ENCODE measurements at places on chromosomes 3 and 15.
A peak's percentile ranks its signal among the peaks of the same experiment; 100 is the strongest.

GRCh38 chr3:190543671-190544070, 29.8 kb downstream of the IL1RAP start:
- DNase-seq, result no peak

DNA sequence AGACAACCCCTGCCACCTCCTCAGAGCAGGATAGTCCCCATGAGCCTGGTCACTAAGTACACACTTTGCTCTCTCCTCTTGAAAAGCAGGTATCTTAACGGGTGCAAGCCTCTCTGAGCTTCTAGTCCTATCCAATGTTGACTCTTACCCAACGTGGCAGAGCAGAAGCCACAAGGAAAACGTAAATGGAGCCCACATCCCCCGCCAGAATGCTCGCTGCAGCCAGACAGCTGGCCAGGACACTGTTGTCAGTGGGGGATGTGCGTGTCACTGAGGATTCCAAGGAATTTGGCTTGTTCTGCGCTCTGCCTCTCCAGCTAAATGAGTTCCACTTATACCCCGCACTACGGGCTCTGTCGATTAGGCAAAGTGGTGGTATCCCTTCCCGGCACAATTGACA, 67.8 kb upstream of the IGF1R start:
- DNase-seq, result peak; percentile 32

DNA sequence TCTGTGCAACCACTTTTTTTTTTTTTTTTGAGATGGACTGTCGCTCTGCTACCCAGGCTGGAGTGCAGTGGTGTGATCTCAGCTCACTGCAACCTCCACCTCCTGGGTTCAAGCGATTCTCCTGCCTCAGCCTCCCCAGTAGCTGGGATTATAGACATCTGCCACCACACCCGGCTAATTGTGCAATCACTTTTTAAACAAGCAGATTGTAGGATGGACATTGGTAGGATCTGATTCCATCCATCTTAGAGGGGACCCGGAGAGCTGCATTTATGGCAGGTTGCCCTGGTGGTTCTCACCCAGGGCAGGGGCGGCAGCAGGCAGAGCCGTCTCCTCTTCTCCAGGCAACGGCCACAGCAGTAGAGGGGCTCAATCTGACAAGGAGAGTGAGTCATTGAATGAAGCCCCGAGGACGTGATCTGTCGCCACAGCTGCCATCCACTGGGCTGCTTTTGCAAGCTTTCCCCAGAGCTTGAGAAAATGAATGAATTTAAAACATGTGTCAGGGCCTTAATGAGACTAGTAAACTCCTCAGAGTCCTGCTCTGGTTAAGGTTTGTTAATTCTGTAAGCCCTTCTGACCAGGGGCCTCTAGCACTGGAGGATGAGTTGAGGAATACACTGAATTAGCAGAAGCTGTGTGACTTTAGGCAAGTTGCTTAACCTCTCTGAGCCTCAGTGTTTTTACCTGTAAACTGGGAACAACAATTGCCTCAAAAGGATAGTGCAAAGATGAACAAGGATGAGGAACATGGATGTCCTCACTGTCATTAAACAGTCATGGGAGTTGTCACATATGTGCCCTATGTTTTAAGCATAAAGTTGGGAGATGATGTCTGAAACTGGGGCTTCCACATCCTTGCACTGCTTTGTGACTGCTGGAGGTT, 129.1 kb downstream of the ASB7 start:
- no peak for DNase-seq

DNA sequence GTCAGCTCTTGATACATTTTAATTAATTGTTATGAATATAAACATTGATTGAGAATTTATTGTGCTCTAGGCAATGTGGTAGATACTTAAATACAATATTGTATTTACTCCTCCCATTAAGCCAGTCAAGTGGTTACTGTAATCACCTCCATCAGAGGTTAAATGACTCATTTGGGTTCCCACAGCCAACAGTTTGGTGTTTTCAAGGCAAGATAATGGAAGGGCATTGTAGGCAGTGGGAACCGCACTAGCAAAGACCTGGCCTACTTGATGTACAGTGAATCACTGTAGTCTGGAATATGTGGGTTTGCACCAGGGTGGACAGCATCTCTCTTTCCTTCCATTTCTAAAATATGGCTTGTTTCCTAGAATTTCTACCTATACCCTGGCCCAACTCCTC, 127.4 kb downstream of the EDEM1 start:
- DNase-seq, result no peak

GRCh38 chr3:130519754-130520153, 2.8 kb downstream of the COL6A6 start:
- no peak for DNase-seq

- DNase-seq, result no peak
Observed at GRCh38 chr3:109728861-109729494, 391.6 kb upstream of the DPPA4 start.

GRCh38 chr15:40114218-40114617, 5.5 kb upstream of the BMF start:
- DNase-seq, result no peak

- no peak for DNase-seq
Observed at GRCh38 chr15:85621094-85621493, 173.6 kb downstream of the KLHL25 start.

DNA sequence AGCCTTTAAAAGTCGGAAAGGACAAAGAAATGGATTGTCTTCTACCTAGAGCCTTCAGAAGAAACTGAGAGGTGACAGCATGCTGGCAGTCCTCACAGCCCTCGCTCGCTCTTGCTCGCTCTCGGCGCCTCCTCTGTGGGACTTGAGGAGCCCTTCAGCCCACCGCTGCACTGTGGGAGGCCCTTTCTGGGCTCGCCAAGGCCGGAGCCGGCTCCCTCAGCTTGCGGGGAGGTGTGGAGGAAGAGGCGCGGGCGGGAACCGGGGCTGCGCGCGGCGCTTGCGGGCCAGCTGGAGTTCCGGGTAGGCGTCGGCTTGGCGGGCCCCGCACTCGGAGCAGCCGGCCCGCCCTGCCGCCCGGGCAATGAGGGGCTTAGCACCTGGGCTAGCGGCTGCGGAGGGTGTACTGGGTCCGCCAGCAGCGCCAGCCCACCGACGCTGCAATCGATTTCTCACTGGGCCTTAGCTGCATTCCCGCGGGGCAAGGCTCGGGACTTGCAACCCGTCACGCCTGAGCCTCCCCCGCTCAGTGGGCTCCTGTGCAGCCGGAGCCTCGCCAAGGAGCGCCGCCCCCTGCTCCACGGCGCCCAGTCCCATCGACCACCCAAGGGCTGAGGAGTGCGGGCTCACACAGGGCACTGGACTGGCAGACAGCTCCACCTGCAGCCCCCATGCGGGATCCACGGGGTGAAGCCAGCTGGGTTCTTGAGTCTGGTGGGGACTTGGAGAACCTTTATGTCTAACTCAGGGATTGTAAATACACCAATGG, 953.8 kb upstream of the GBE1 start:
- no peak for DNase-seq

- peak; percentile 82 for DNase-seq
Observed at GRCh38 chr3:129934234-129935123, 40.0 kb upstream of the TRH start.

- DNase-seq, result no peak
Observed at GRCh38 chr15:50049871-50050270, 69.2 kb downstream of the ATP8B4 start.

DNA sequence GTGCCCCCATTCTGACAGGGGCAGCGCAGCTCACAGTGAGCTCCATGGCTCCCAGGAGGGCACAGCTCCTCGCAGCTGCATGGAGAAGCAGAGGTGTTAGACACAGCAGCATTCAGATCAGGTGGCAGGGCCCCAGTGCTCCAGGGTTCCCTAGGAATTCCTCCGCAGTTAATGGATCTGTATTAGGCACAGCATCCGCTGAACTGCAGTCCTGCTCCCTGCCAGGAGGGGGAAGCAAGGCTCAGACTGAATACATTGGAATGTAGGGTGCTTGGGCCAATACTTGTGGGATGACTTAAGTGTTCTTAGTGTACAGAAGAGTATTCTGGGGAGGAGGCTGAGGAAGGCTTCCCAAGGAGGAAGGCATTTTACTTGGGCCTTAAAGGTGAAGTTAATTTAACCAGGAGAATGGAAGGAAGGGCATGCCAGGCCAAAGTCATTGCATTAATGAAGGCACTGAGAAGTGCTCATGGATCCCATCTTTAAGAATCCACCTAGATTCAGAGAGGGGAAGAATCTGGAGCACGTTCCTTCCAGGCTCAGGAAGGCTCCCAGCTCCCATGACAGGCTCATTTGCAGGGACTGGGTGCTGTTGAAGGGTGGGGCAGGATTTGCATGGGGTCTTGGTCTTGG, 111.6 kb downstream of the RAB11A start:
- DNase-seq, result peak; percentile 90

DNA sequence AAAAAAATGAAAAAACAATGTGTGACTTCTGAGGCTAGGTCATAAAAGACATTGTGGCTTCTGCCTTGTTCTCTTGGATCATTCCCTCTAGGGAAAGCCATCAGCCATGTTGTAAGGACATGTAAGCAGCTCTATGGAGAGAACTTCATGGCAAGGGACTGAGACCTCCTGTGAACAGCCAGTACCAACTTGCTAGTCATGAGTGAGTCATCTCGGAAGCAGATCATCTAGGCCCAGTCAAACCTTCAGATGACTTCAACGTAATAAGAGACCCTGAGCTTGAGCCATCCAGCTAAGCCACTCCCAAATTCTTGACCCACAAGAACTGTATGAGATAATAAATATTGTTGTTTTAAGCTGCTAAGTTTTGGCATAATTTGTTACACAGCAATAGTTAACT, 4.9 kb downstream of the MON1A start:
- no peak for DNase-seq

GRCh38 chr15:85579957-85580694, 199.7 kb downstream of the AKAP13 start:
- DNase-seq, result no peak

DNA sequence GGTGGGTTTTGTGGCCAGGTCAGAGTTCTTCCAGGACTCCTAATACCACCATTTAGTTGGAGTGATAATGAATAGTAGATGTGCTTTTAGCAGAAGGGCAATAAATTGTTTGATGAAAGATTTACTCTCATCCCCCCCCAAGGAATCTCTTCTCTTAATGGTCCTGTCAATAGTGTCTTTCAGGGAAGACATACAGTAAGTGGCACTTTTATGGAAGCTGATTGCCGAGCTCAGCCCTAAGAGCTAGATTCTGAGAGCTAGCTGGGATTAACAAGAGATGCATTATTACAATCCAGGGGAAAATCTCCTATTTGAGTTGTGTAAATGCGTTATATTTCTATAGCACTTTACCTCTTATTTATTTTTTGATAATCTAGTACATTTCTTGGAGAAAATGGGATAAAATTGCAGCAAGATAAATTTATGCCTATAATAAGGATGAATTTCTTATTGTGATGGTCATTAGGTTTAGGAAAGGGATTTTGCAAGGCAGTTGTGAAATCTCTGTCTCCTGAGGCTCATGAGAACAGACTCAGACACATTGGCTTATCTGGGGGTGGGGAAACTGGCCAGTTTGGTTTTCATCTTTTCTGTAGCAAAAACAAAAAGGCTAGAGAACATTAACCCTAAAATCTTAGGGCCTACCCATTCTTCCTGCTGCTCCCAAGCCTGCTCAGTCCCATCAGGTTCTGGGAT, 41.6 kb upstream of the CLSTN2 start:
- DNase-seq, result no peak

DNA sequence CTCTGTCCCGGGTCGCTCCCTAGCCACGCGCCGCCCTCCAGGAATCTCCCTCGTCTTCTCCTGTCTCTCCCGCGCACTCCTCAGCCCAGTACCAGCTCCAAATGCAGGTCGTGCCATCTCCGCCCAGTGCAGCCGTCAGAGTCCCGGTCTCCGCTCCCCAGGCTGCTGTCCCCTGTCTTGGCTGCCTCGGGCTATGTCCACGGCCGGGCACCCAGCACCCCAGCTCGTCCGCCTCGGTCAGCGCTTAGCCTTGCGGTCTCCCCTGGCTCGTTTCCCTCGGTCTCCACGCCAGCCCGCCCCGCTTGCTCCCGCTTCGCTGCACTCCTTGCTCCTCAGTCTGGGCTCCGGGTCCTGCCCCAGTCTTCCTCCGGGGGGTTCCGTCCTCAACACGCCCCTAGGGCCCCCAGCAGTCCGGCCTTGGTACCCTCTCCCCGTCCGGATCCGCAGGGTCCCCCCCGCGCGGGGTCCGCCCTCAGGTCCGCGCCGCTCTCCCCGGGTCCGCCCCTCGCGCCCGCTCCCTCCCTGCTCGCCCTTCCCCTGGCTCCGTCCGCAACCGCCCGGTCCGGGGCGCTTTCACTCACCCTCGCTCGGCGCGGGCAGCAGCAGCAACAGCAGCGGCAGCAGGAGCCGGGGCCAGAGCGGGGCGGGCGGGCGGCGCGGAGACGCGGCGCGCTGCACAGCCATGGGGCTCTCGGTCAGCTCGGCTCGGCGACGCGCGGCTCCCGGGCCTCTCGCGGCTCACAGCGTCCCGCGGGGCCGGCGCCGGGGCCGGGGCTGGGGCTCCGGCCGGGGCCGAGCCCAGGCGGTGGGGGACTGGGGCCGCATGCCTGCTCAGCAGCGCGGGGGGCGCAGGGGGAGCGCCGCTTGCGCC, 462 bp downstream of the IGDCC3 start:
- peak; percentile 92 for DNase-seq

DNA sequence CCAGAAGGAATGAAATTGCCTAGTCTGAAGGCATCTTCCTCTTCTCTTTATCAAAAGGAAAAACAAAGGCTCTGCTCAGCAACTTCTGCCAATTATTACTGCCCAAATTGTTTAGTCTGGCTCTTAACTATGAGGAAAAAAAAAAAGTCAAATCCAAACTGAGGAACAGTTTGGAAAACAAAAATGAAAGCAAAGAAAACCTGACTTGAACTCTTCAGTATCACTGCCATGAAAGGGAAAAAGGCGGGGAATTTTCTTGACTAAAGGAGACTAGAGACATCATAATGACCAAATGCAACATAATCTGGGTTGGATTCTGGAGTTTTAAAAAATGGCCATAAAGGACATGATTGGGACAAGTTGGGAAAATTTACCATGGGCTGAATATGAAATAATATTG, 156.3 kb downstream of the STT3B start:
- DNase-seq, result no peak

GRCh38 chr3:139533781-139534454, 5.6 kb downstream of the RBP1 start:
- DNase-seq, result no peak

DNA sequence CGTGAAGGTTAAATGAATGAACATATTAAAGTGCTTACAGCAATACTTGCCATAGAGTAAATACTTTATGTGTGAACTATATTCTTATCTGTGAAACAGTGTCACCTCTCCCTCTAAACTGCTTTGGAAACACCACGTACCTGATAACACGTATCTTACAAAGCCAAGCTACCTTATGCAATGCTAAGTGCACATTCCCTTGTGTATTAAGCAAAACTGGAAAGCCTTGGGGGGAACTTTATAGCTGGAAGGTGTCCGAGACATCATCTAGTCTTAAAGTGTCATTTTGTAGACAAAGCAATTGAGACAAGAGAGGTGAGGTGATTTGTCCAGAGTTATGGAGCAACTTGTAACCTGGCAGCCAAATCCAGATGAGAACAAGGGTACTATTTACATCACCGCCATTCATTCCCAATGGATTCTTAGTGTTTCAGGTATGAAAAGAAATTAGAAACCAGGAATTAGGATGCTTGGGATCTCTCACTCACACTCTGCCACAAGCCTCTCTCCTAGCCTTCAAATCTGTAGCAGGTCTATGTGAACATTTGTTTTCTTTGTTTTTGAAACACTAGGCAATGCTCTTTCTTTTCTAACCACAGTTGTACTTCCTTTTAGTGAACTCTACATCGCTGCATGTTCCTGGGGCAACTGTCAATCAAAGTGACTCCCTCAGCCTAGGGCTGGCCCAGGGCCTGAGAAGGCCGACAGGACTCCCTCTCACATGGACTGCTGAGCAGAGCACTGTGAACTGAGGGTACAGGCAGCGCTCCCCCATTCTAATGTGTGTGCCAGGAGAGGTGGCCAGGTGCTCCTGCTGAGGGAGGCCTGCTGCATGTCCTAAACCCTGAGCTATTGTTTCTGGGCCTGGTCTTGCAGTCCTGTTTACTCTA, 13.9 kb upstream of the MGLL start:
- DNase-seq, result peak; percentile 30

GRCh38 chr15:50916400-50916799, 7.9 kb downstream of the AP4E1 start:
- no peak for DNase-seq

Data from H7 (cell line).